ENCODE measurements at places on chromosomes 13 and 19. TPM values are rescaled to one million over a fixed set of nuclear protein-coding genes. Genes with fewer than 3 reads are reported as not detected.
A peak's percentile ranks its signal among the peaks of the same experiment; 100 is the strongest.

DNA sequence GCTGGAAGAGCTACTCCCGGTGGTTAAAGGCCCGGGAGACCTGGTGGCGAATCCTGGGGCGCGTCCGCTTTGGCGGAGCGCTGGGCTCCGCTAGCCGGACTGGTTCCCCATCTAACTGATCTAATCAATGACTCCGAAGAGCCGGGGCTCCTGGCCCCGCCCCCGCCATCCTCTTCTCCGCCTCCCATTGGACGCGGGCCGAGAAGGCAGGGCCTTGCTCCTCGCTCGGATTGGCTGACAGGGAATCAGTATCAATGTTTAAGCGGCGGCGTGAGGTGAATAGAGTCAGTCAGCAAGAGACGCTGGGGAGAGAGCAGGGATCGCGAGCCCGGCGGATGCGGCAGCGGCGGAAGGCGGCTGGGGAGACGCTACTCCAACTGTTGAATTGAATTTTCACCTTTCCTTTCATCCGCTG is 1.7 kb upstream of the PCDH17 start:
- DNase-seq, result no peak

DNA sequence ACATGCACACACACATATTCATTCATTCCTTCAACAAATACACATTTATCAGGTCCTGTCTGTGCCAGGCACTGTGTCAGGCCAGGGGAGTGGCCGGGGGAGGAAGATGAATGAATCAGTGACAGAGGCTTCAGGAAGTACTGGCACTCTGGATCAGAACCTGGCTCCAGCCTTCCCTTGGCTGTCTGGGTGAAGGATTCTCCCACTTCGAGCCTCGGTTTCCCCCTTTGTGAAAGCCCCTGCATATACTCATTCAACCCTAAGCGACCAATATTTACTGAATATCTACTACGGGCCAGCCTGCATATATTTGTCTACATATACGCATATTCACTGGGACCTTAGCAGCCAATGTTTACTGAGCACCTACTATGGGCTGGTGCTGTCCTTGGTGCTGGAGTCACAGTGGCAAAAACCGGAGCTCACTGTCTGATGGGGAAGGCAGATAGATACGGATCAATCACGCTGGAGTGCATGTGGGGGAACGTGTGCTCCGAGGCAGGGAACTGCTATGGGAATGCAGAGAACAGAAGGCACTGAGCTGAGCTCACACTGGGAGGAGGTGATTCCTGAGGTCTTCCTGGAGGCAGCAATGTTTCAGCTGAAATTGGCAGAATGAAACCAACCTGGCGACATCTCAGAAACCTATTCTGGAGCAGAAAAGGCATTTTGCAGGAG is 636 bp upstream of the ZNF579 start:
- no peak for DNase-seq

DNA sequence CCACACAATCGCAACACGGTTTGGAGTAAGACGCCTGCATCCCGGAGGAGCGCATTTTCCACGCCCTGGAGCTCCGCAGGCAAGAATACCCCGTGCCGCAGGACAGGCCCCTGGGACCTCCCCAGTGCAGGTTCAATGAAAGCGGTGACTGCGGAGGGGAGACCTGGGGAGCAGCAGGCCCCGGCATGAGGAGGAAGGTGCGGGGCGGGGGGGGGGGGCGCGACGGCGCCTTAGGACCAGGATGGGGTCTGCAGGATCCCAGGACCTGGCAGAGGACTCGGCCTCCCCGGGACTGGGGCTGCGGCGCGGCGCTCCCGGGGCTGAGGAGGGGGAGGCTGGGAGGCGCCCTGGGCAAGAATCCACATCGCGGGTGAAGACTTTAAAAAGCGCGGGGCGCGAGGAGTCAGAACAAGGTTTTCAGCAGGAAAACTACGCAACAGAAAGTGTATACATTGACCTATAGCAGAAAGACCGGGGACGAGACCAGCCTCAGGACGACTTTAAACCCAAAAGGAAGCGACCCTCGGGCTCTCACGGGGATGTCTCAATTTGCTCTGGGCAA is 432 bp downstream of the ZNF611 start:
- no peak for DNase-seq

DNA sequence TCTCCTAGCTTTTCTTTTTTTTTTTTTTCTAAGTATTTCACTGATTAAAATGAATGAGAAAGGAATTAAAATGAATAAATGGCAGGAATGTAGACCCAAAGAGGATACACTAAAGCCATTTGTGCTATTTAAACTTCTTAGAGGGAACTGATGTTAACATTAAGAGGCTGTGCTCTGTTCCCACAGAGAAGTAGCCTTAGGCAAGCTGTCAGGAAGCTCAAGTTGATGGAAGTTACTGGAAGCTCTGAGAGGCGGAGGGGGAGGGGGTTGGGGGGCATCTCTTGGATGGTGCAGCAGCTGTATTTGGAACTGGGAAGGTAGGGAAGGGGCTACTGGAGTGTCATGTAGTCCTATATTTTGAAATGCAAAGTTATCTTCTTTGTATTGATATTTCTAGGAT is 168.2 kb downstream of the DNAJC15 start:
- no peak for DNase-seq

- DNase-seq, result no peak
These were observed 52.7 kb downstream of the MYO16 start for GRCh38 chr13:108681986-108682575.

DNA sequence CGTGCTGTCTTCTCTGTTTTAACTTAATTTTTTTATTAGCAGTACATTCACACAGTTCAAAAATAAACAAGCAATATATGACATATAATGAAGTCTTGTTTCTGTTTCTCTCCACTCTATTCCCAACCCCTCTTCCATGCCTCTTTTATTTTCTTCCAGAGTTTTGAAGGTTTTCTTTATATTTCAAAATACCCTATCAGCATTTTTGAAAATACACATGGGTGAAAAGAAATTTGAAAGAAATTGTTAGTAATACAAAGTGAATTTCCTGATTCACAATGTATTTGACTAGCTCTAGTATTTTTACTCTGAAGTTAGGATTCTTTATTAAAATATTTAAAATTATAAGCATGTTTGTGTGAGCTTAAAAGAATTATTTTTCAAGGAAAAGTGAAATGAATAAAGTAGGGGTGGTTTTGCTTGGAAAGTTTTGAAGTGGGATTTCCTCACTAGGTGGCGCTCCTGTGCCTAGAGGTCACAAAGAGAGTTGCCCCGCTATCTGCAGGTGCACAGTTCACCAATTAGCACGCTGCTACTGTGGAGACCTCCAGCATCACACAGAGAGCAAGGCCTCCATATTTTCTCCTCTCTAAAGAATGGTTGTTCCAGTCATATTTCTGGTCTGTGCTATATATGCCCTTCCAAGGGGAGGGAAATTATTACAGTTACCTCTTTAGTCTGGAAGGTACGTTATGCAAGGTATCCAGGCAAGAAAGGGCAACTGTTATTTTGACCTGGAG is 37.6 kb downstream of the SOX21 start:
- peak; percentile 29 for DNase-seq

DNA sequence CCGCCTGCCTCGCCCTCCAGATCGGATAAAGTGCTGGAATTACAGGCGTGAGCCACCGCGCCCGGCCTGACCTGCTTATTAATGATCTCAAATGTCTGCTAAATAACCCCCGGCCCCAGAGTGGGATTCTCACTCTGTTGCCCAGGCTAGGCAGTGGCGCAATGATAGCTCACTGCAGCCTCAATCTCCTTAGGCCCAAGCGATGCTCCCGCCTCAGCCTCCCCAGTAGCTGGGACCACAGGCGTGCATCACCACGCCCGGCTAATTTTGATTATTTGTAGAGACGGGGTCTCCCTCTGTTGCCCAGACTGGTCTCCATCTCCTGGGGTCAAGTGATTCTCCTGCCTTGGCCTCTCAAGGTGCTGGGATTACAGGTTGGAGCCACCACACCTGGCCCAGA is 626 bp upstream of the ATP5F1D start:
- no peak for DNase-seq

ZNF628 gene
- total RNA-seq, result 8.3 TPM

OVOL3 gene
- total RNA-seq, result not detected

RNF225 gene
- total RNA-seq, result 0.78 TPM

ICAM4 gene
- 0.15 TPM for total RNA-seq
